Neural crest cell (in vitro differentiated cells): ENCODE measurements at places on chromosomes 1 and 21.

- DNase-seq: no peak
These were observed 154.9 kb downstream of the PTPRC start for GRCh38 chr1:198793714-198794113.

GRCh38 chr1:33171977-33172813 is 9.6 kb downstream of the TRIM62 start:
- no peak for DNase-seq

DNA sequence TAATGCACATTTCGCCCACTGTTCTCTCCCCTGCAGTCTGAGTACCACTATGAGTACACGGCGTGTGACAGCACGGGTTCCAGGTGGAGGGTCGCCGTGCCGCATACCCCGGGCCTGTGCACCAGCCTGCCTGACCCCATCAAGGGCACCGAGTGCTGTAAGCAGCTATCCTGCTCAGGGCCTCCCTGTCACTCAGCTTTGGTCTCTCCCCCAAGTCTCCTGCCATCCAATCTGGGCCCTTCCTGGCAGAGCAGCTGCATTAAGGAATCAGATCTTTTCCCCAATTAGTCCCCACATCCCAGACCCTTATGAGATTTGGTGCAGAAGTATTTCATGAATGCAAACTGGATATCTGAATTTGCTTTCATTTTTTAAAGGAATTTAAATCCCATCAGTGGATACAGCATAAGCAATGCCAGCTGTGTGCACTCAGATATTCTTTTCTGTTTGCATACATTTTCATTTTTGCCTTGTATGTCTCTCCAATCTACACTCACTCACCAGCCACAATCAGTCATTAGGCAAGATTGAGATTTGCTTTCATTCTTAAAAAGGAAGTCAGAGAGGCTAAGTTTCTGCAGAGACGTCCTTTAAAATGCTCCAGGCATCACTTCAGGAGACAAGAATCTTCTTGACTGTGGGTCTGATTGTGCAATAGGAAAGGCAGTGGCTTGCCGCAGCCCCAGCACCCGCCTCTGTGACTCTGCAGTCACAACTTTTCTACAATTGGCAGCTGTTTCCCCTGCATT is 48.1 kb downstream of the ELAPOR1 start:
- no peak for DNase-seq

- DNase-seq: no peak
These were observed 10.3 kb upstream of the COL8A2 start for GRCh38 chr1:36135330-36135667.

GRCh38 chr1:15584489-15585363 is at the start of gene AGMAT:
TSS of gene AGMAT (minus strand) at chr1:15585051. CDS start at chr1:15584967, 84 bp downstream.
- DNase-seq: peak; percentile 50

DNA sequence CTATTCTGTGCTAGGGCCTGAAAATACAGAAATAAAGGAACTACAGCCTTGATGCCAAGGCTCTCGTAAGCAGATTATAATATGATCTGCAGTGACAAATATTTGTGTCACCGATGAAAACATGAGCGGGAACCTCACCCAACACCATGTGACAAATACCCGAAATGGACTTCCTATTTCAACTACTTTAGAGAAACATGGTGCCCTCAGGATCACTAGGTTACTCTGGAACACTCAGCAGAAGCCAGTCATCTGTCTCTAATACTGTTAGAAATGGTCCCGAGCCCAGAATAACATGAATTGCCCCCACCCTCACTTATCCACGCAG is 463 bp upstream of the VAMP3 start:
- DNase-seq: no peak

DNA sequence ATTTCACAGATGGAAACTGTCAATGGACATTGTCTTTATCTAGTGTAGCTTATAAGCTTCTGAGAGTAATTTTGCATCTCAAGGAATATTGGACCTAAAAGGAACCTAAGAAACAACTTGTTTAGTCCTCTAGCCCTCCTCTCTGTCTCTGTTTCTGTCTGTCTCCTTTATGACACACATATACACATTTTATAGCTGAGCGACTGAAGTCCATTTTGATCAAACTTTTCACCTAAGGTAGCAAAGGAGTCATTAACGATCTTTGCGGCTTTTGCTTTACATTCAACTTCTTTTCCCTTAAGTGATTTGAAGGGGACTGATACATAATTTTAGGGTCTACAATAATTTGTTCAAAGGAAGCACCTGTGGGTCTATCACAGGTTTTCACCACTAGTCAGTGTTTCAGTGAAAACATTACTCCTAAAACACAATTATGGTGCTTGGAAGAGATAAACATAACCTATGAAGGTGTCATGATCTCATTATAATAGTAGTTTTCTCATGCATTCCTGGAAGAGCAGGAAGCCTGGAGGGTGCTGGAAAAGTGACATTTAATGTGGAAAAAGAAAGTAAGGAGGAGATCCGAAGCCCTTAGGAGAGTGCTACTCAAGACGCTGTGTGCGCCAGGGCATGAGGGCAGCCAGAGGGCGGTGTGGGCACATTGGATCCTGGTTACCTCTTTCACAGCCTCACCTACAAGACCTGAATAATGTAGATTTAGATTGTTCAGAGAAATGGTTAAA is 248.6 kb downstream of the DNM3 start:
- no peak for DNase-seq

DNA sequence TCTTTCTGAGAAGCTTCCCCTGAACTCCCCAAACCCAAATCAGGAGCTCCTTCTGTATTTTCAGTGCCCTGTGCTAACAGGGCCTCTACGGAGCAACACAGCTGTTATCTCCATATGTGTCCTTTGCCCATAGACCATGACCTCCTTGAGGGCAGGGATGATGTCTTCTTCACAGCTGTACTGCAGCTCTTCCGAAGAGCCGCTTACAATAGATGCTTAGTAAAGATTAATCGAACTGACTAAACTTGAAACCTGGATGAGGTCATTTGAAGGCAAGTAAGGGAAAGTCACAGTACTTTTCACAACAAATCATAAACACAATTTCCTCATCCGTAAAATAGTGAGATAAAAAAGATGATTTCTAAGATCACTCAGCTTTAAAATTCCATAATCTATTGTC is 4.4 kb upstream of the KCNN3 start:
- DNase-seq: no peak

- no peak for DNase-seq
These were observed 92.0 kb upstream of the SIM2 start for GRCh38 chr21:36606983-36607325.

GRCh38 chr1:36971852-36972618 is 62.3 kb downstream of the GRIK3 start:
- no peak for DNase-seq

DNA sequence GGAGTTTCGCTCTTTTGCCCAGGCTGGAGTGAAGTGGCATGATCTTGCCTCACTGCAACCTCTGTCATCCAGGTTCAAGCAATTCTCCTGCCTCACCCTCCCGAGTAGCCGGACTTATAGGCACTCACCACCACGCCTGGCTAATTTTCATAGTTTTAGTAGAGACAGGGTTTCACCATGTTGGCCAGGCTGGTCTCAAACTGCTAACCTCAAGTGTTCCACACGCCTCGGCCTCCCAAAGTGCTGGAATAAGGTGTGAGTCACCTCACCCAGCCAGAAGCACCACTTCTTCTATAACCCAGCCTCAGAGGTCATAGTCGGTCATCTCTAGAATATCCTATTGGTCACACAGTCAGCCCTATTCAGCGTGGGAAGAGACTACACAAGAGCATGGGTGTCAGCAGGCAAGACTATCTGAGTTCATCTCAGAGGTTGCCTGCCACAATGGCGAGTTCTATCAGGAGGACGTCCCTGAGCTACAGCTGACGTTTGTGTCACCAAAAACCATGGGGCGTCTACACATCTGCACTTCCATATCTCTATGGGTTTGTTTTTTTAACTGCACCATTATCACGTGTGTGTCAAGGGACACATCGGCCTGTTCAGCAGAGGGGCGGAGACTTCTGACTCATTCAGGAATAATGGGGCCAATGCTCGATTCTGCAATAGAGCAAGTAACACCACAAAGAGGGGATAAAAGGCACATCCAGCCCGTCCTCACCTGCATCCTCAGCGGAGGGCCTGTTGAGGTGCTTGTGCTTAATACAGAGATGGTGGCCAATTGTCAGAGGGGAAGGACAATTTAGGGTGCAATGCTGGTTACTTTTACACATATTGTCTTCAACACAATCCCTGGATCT is 256.3 kb upstream of the IRF2BP2 start:
- no peak for DNase-seq

DNA sequence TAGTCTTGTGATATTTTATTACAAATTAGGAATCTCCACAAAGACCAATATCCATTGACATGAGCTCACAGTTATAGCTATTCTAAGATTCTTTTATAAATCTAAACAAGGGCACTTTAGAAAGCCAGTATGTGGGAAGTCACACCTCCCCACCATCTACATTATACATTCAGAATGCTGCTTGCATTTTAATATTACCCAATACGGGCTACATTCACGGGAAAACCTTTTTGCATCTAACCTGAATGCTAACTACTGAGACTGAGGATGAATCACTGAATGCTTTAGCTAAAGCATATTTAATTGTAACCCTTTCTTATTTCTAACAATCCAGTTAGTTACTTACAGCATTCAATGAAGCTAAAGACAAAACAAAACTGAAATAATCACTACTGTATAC is 53.1 kb downstream of the PCSK9 start:
- no peak for DNase-seq

DNA sequence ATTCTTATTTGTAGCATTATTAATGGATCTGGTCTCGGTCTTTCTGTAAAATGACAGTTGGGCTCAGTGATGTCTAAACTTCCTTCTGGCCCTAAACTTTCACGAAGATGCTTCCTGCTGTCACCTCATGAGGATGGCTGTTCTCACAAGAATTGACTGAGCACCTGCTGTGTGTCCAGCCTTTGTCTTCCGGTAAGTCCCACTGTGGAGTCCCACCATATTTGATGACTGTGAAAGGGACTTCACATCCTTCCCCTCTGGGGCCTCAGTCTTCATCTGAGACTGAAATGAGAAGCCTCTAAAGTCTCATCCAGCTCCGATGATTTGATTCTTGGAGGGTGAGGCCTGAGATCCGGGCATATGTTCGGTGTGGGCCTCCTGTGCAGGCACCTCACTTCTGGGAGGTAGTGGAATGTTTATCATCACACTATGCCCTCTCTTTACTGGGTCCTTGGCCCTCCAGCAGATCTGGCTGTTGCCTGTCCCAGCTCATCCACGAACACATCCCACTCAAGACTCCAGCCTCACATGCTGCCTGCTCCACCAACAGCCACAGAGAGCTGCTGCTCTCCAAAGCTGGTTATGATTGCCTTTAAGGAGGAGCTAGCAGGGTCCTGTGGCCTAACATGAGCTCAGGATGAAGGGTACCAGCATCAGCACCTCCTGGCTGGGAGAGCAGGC is 95.8 kb downstream of the KCNN3 start:
- DNase-seq: no peak

DNA sequence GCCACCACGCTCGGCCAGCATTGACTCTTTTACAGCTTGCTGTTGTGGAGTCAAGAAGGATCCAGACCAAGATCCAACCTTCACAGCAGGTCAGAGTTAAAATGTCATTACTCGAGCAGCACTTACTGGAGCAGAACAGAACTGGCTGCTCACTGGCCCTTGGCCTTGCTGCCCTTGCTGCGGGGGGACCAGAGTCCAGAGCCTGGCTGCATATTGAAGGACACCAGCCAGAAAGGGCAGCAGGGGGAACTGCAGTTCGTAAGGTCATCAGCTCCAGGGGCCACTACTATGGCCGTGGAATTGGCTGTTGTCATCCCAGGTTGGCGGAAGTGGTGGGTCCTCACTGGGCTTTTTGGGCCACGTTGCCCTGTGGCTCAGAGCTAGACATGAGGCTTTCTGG is 15.3 kb upstream of the GPR137B start:
- DNase-seq: no peak

- DNase-seq: no peak
These were observed 2.0 kb downstream of the HCN3 start for GRCh38 chr1:155279268-155279667.

- DNase-seq: no peak
These were observed 59.9 kb downstream of the ADSS2 start for GRCh38 chr1:244391761-244392160.

DNA sequence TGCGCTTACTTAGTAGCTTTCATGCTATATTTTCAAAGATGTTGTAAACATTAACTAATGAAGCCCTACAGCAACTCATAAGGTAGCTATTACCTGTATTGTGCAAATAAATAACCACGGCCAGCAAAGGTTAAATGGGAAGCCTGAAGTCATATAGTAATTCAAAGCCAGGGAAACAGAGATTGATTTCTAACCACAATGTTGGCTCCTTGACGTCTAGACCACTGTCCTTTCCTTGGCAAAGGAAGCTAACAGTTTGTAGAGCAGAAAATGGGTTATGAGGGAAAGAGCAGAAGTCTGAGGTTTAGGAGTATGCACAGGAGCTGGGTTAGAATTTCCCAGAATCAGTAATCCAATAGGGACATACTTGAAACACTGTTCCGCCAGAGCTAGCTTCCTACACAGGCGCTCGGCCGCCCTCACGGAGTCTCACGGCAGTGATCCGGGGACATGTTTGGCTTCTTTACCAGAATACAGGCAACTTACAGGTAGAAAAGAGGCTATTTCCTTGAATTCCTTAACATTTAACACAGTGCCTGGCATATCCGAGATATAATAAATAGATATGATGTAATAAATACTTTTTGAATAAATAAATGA is 298.8 kb upstream of the LYPLAL1 start:
- DNase-seq: no peak

DNA sequence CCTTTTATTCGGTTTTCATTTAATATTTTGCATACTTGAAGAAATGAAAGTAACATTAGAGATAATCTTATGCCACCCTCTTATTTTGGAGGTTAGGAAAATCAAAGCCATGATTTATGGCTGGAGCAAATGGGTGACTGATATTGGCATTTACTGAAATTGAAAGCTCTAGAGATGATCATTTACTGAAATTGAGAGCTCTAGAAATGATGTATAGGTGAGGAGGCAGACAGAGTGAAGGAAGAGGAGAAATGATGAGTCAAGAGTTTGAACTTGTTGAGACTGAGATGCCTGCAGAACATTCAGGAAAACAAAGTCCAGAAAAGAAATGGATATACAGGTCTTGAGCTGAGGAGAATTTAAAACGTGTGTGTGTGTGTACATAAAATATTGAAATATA is 217.6 kb downstream of the LTN1 start:
- no peak for DNase-seq
